Right hindlimb (tissue), 1 donor: ENCODE measurements at places on chromosomes 5 and 9.

DNA sequence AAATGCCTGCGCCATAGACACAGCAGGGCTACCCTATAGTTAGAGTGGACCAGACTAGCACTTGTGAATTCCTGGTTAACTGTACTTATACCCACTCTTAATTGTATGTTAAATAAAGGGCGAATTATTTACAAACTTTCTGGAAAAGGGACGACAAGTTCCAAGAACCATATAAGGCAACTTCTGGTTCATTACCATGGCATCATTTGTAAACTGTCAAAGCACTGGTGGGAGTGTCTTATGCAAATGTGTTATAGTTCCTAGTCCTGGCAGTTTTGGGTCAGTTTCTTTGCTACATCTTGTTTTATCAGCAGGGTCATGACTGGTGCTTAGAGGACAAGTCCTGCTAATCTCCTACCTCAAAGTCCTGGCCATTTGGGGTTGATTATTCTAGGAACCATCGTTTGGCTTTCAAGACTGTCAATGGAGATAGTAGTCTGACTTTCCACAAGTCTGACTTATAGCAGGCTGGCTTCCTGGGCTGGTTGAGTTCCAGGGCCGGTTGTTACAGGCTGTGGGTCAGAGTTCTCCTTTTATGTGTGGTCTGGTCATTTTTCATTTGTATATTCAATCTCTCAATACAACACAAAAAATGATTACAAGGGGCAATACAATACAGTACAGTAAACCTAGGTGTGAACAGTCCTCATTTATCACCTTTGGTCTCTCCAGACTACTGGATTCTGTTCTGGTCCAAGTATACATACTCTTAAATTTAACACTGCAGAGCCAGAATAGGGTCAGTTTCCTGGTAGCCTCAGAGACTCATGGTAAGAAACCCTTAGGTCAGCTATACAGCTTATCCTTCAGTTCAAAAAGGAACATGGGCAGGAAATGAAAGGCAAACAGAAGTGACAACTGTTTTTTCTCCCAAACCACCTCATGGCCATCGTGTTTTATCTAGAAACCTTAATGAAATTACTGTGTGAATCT is 8.3 kb upstream of the CFAP95 start:
- no peak for DNase-seq

- DNase-seq, result no peak
These were observed 19.7 kb upstream of the RIC1 start for GRCh38 chr9:5609226-5609596.

GRCh38 chr9:72144756-72145492 is 4.3 kb upstream of the GDA start:
- DNase-seq, result no peak

DNA sequence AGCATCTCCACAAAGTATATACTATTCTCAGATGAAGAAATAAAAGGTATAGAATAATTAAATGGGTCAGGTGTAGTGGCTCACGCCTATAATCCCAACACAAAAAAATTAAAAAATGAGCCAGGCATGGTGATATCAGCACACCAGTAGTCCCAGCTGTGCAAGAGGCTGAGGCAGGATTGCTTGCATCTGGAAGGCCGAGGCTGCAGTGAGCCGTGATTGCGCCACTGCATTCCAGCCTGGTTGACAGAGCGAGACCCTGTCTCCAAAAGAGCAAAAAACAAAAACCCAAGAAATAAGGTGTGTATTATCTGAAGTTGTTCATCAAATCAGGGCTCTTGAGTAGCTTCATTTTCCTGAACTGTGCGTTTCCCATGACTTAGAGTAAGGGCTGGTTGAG is 83.2 kb upstream of the MYO10 start:
- DNase-seq, result no peak

DNA sequence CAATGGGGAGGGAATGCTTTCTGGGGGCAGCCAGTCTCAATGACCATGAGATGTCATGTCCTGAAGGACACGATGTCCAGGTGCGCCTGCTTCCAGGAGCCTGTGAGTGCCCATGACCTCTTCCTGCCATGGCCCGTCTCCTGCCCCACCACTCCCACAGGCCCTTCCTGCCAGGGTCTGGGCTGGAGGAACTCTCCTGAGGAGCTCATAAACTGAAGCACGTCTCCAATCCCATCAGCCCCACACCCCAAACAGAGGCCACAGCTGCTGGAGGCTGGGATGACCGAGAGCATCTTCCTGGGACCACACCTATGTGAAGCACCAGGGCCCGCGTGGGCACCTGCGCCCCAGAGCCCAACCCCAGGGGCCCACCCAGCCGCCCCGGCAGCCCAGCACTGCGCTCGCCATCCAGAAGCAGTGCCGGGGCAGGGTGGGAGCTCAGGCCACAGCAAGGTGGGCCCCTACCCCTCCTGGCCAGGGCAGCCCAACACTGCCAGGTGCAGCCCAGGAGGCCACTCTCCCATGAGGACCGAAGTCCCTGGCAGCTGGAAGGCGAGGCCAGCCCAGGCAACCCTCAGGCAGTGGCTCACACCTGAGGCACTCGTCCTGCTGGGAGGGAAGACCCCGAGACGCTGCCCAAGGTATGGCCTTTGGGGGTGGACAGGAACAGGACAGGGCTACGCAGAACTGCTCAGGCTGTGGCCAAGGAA is 53.9 kb upstream of the UBAC1 start:
- DNase-seq, result peak; percentile 16

DNA sequence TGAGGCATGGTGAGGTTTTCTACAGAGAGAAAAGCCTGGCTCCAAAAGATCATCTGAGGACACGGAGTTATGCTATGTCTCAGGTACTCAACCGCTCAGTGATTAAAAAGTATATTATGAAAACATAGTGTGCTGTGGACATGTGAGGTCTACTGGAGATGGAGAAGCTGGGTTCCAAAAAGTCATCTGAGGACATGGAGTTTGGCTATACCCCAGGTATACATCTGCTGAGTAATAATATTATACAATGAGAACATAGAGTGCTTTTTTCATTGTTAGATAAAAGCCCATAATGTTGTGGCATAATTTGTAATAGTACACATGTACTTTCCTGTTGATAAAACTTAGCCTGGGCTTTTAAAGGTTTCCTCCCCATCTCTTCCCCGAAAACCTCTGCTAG is 70.7 kb upstream of the SHISAL2B start:
- no peak for DNase-seq

- DNase-seq, result no peak
These were observed 93.5 kb downstream of the GNA14 start for GRCh38 chr9:77554586-77555105.

DNA sequence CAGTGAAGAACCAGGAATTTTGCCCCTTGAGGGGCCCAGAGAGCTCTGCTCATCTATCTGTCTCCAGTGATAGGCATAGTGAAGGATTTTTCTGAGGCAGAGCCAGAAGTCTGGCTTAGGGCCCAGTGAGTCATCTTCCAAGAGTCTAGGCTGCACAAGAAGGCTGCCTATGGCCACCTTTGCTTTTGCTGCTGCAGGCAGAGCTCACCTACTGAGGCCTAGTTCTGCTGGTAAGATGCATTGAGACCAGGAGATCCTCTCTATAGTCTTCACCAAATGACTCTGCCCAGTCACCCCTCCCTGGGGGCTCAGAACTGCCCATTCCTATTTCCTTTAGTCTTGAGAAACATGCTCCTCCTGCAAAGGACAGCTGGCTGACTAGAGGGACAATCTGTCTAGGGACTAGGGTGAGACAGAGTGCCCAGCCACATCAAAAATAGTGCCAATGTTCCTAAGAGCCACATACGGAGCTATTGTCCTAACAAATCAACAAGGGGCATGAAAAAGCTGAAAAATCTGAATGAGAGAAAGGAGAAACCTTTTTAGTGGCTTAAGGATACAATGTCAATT is 40.3 kb upstream of the CDKN2AIPNL start:
- DNase-seq, result no peak

- DNase-seq, result no peak
These were observed 69.3 kb upstream of the EGFLAM start for GRCh38 chr5:38189081-38189504.

GRCh38 chr9:136048560-136049411 is 46.3 kb downstream of the NACC2 start:
- DNase-seq, result no peak
